Vagina (tissue), 2 donors: ENCODE measurements at places on chromosomes 4 and X.

DNA sequence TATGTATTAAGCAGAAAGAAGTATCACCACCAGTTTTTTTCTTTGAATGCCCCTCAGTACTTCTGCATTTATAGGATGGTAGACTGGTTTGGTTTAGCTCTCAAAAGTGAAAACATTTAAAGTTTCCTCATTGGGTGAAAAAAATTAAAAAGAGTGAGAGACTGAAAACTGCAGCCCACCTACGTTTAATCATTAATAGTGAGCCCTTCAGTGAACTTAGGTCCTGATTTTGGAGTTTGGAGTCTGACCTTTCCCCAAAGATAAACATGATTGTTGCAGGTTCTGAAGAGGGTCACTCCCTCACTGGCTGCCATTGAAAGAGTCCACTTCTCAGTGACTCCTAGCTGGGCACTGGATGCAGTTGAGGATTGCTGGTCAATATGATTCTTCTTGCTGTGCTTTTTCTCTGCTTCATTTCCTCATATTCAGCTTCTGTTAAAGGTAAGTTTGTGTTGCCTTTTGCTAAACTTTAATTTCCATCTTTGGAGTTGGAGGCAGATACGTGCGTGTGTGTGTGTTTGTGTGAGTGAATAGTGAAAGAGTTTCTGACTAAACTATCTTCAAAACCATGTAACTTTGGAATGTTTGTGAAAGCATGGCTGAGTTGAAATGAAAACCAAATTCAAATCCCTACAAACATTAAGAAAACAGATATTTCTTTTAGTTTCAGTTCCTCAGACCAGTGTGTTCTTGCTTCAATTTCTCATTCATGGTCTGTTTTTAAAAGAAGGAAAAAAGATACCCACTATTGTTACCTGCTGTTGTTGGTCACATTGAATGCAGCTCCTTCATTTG is at the start of gene MTTP:
MTTP (plus strand) TSS at position 295 of the 795 bp plus-strand sequence; CDS start at position 381, 86 bp downstream.
- no peak for DNase-seq

DNA sequence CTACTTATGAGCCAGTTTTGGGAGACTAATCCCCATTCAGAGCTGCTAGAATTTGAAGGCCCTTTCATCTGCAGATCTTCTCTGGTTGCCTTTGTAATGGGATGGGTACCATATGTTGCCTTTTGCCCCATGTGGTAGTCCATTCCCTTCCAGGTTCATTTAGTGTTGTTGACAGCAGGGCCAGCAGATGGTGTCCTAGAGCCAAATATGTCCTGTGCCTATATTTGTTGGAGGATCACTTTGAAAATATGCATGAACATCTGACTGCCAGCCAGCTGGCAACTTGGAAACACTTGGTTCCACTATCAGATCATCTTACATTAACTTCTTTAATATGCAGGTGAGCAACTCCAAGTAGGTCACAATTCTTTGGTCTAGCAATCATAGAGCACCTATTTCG is 30.4 kb downstream of the CFAP299 start:
- no peak for DNase-seq

GRCh38 chr4:15832523-15833451 is 54.7 kb downstream of the CD38 start:
- DNase-seq, result no peak

GRCh38 chr4:41256131-41256739 is 493 bp upstream of the UCHL1 start:
- DNase-seq, result no peak

DNA sequence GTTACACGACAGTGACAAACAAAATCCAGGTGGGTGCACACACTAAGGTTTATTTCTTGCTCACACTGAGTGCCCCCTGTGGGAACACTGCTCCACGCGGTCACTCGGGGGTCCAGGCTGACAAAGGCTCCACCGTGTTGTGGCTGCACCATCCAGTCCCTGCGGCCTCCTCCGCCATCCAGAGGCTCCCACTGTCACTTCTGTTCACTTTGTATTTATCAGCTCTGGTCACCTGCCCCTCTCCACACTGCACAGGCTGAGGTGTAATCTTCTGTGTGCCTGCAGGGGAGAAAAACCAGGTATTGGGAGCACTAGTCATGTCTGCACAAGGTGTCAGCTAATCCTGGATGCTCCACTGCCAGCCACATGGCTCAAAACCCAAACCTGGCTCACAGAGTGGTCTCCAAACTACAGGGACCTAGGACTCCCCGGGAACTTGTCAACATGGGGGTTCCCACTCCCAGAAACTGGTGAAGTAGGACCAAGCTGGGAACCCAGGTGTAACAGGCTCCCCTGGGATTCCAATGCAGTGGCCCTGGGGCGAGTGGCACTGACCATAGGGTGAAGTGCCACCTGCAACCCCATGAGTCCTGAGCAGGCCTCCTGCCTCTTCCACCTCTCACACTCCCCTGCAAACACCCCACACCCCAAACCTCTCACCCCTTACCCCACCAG is 25.5 kb downstream of the HMX1 start:
- no peak for DNase-seq

DNA sequence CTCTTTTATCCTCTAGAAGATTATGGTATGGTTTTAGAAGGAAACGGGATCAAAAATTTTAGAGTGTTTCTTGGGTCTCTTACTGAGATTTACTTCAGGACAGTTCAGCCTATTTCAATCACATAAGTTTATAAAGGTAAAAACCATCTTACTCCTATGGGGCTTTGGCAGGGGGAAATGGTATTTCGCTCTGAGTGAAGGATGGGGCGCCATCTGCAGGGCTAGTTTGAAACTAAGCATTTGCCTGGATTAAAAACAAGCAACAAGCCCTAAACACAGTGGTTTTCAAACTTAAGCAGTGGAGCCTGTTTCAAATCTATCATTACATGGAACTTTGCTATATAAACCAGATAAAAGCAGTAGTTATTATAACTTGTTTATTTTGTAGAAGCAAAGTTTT is 361.5 kb upstream of the FMR1 start:
- DNase-seq, result no peak

- DNase-seq, result no peak
Observed at GRCh38 chr4:13588954-13589353, 38.6 kb downstream of the BOD1L1 start.

DNA sequence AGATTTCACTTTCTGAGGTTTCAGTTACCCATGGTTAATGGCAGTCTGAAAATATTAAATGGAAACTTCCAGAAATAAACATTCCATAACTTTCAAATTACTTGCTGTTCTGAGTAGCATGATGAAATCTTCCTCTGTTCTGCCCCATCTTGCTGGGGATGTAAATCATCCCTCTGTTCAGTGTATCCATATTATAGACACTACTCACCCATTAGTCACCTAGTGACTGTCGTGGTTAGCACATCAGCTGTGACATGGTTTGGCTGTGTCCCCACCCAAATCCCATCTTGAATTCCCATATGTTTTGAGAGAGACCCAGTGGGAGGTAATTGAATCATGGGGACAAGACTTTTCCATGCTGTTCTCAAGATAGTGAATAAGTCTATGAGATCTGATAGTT is 125.5 kb upstream of the GIMD1 start:
- DNase-seq, result no peak

DNA sequence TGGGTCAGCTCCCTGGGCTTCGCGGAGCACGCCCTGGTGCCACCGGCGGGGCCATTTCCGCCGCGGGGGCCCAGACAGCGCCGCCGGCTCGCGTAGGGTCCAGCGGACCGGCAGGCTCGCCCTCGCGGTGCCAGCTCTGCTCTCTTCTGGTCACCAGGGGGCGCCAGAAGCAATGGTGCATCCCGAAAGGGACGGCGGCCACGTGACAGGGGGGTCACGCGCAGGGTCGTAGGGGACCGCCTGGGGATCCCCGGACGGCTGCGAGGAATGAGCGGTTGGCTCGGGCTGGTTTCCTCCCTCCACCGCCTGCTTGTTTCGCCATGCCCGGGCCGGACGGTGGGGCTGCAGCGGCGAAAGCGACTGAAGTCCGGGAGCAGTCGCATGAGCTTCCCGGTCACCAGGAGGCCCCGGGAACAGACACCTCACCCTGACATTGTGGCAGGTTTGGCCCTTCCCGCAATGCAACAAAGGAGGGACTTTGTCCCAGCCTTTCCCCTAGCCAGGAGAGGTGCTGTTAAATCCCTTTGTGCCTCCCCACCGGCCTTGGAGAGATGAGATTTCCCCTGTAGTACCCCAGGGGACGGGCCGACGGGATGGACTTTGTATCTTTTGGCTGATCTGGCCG is 15.8 kb downstream of the ZCCHC12 start:
- DNase-seq, result no peak

GRCh38 chr4:126465341-126465740 is 1150.6 kb downstream of the FAT4 start:
- DNase-seq, result no peak

GRCh38 chr4:183960046-183960420 is 54.9 kb downstream of the STOX2 start:
- DNase-seq, result no peak
